ENCODE measurements at places on chromosomes 13 and 19.

GRCh38 chr19:54428323-54429175 lies 13.3 kb downstream of the TTYH1 start:
- DNase-seq, result no peak

- DNase-seq, result no peak
Observed at GRCh38 chr13:30639671-30640070, 22.0 kb downstream of the USPL1 start.

DNA sequence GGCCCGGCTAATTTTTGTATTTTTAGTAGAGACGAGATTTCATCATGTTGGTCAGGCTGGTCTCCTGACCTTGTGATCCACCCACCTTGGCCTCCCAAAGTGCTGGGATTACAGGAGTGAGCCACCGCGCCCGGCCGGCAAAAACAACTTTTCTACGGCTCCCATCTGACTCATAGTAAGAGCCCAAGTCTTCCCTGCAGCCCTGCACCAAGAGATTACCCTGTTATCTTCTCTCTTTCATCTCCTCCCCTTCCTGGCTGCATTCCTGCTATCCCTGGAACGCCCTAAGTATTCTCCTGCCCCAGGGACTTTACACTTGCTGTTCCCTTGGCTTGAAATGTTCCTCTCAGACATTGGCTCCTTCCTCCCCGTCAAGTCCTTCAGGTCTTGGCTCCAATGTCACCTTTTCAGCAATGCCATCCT lies 6.6 kb downstream of the AP2S1 start:
- no peak for DNase-seq

DNA sequence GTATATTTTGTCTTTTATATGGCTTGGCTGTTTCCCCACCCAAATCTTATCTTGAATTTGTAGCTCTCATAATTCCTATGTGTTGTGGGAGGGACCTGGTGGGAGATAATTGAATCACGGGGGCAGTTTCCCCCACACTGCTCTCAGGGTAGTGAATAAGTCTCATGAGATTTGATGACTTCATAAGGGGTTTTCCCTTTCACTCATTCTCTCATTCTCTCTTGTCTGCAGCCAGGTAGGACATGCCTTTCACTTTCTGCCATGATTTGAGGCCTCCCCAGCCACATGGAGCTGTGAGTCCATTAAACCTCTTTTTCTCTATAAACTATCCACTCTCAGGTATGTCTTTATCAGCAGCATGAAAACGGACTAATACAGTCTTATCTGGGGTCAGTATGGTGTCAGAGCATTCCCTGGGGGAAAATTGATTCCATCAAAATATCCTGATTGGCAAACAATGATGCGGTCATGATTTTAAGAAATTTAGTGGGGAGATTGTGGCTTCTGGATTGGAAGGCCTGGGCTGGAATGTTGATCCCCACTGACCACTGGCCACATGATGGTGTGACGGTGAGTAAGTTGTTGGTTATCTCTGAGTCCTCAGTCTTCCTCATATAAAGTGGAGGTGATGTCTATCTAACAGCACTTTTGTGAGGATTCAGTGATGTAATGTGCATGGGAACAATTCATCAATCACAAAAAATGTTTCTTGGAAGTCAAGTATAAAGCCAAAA lies 27.5 kb upstream of the ANKRD10 start:
- DNase-seq, result no peak

- no peak for DNase-seq
Observed at GRCh38 chr19:368630-369024, 24.0 kb upstream of the MIER2 start.

- DNase-seq, result no peak
Observed at GRCh38 chr19:33988601-33989000, 183.7 kb upstream of the LSM14A start.

GRCh38 chr13:44464471-44464870 lies 90.8 kb downstream of the SERP2 start:
- no peak for DNase-seq

DNA sequence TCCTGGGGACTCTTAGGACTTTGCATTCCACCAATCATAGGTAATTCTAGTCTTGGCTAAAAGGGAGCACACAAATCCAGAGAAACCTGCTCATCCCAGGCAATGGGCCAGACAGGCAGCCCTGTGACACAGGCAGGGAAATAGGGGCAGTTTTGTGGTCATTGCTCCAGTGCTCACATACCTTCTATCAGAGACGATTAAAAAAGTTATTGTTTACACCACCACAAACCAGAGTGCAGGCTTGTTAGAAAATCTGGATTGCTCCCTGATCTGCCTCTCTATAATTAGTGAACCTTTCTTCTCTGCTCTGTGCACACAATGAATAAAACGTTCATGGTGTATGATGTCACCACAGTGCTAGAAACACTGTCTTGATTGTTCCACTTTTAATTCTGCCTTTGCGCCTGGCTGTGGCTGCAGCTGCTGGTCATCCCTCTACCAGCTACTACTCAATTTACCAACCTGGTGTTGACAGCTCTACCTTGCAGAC lies 121.6 kb upstream of the SPATA13 start:
- DNase-seq, result peak; percentile 73

GRCh38 chr13:111948811-111949210 lies 118.1 kb upstream of the SOX1 start:
- DNase-seq, result no peak

DNA sequence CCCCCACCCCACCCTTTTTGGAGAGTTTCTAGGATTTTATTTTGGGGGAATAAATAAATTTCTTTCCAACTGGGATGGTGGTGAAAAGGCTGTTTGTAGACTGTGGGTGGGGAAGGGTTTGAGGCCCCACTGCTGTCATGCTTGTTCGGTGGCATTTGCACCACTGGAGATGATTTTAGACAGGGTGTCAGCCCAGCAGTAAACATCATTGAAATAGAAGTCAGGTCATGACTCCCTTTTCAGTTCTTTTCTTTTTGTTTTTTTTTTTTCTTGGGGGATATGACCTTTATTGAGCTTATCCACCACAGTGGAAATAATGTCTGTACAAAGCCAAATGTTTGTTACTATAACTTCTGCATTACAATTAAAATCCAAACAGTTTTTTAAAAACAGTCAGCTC lies 14.1 kb downstream of the UBAC2 start:
- no peak for DNase-seq

GRCh38 chr19:13906521-13906904 lies 512 bp downstream of the CC2D1A start:
- DNase-seq, result peak; percentile 43

- no peak for DNase-seq
Observed at GRCh38 chr13:66468656-66469055, 761.5 kb downstream of the PCDH9 start.

DNA sequence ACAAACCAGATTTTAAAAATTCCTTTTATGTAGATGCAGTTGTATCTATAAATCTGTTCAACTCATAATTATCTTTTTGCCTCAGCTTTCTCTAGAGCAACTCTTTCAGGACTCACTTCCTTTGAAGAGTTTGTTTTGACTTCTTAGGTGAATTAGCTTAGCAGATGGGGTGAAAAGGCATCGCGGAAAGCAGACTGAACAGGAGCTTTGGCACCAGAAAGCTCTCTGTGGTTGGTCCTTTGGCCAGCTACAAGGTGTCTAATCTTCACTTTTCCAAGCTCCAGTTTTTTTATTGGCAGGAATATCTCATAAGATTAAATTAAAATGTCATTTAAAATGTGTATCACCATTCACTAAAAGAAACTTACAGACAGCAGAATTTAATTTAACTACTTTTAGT lies 60.6 kb upstream of the KLF12 start:
- no peak for DNase-seq

GRCh38 chr13:36436811-36437210 lies 4.5 kb downstream of the CCNA1 start:
- DNase-seq, result no peak

- DNase-seq, result no peak
Observed at GRCh38 chr19:45122832-45123231, 29.9 kb downstream of the PPP1R37 start.

DNA sequence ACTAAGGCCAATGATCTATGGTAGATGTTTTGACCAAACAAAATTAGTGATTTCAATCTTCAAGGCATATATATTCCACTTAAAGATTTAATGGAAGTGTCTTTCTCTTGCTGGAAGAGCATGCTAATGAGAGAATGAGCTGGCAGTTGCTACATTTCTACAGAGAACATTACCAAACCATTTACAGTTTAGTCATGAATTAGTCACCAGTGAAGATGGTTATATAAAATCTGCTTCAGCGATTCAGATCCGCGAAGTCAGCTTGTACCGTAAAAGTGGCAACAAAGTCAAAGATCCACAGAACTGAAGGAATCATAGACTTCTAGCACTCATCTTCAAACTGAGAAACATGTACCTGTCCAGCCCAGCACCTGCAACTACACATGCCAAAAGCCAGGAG lies 156.3 kb downstream of the SLITRK5 start:
- peak; percentile 70 for DNase-seq

DNA sequence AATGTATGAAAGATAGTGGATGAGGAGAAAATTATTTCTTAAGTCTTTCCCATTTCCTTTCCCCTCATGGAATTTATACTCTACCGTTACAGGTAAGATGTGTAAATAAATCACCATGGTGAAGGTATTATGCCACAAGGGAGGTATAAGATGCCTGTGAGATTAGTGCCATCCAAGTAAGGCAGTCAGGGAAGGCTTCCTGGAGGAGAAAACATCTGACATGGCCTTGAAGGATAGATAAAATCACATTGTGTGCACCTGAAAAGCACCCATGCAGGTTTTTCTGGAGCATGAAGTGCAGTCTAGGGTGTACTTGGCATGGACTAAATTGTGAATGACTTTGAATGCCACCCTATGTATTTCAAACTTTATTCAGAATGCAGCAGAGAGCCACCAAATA lies 15.3 kb downstream of the MBNL2 start:
- DNase-seq, result no peak

GRCh38 chr19:2616741-2617392 lies 85.6 kb downstream of the GNG7 start:
- no peak for DNase-seq

DNA sequence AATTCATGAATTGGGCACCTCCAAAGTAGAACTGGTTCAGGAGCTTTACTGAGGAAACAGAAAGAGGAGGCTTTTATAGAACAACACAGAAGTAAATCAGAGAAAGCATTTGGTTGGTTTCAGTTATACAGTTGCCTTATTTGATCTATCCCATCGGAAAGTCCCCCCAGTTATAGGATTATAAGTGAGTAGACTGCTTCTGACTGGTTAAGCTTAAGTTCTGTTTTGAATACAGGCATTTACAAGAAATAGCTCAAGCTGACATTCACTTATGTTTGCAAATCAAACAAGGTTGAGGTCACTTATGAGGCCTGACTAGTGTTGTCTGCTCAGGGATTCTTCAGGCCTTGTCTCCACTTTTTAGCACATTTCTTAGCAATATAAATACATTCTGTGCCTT lies 857.4 kb downstream of the EFNB2 start:
- DNase-seq, result no peak

- DNase-seq, result no peak
Observed at GRCh38 chr19:29524201-29524911, 1.4 kb upstream of the VSTM2B start.

- DNase-seq, result peak; percentile 31
Observed at GRCh38 chr13:23087880-23088279, 92.9 kb upstream of the SGCG start.

DNA sequence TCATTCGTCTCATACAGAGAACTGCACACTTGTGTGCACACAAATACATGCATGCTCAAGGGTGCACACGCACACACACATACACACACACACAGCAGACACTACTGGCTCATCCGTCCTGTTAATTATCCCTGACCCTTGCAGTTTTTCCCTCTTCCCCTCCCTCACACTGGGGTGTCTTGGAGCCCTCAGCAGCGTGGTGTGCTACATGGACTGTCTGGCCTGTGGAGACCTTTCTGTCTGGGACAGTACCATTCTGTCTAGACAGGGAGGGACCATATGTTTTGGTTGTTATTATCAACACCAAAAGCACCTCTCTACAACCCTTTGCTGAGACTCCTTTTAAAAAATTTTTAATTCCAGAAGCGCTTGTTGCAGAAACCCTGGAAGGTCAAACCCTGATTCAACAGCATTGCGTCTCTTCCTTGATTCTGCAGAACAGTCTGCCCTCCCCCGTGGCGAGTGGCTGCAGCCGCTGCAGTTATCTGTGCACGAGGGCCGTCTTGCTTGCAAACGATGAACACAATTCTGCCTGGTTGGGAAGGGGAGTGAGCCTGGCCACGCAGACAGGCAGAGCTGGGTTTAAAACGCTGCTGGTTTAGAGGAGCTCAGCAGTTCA lies 374.0 kb downstream of the IRS2 start:
- peak; percentile 39 for DNase-seq

DNA sequence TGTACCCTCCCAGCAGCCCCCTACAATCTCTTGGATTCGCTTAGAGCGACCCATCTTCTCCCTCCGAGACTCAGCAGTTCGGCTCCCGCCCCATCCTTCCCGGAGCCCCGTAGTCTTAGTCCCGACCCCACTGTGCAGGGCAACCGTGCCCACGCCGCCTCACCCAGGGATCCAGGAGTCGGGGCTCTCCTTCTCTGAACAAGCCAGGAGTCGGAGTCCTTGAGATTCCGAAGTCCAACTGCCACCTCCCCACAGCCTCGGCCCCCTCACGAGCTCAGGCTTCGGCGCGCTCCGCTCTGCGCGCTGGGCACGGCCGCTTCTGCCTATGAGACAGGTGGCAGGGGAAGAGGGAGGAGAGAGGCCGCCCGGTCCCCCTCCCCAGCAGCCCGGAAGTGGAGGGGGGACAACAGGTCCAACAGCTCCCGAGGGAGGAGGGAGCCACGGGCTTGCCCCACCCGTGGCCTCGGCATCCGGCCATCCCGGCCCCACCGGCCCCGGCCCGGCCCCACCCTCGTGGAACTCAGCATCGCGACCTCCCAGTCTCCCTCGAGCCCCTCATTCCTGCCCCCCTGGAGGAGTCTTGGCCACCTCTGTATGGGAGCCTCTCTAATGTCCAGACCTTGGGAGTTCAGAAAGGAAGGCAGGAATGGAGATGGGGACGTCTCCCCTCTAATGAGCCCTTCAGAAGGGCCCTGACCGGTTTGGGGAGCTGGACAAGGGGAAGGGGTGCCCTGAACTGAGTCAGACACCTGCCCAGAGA lies at the start of gene PHLDB3:
PHLDB3 (minus strand) TSS at position 321 of the 760 bp plus-strand sequence. CDS start 628 bp downstream, outside the sequence.
- peak; percentile 17 for DNase-seq

- DNase-seq, result no peak
Observed at GRCh38 chr13:110484290-110485048, 77.1 kb downstream of the RAB20 start.

DNA sequence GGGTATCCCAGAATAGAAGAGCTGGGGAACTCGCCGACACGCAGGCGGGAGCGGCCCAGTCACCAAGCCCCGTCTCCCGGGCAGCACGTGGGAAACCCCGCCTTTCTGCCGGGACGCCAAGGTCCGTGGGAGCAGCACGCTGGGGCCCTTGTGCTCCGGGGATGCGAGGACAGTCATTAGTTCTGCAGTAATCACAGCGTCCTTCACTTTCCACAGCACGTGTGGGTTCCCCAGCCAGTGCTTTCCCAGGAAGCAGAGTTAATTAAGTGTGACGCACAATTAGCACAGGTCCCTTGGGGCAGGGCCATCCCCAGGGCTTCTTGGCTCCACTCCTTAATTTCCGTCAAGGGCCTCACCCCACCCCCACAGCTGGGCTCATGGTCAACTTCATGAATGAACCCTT lies 64.3 kb upstream of the C13orf46 start:
- no peak for DNase-seq

- peak; percentile 69 for DNase-seq
Observed at GRCh38 chr19:58009666-58010301, 7.2 kb upstream of the ZNF606 start.
